ENCODE measurements at places on chromosomes 7 and 10.

DNA sequence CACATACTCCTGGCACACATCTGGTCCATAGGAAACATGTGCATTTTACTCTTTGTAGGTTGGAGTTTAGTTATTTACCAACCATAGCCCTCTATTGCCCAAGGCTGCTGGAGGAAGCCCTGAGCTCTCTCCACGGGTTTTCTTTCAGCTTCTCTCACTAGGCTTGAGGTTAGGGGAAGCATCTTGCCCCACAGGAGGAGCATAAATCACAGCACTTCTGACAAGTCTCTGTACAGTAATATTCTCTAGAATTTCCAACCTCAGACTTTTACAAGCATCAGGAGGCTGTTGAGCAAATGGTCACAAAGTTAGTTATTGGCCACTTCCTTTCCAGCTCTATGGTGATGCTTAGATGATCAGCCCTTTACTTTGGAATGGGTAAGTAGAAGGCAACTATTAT, 122.9 kb upstream of the GLI3 start:
- no peak for DNase-seq

DNA sequence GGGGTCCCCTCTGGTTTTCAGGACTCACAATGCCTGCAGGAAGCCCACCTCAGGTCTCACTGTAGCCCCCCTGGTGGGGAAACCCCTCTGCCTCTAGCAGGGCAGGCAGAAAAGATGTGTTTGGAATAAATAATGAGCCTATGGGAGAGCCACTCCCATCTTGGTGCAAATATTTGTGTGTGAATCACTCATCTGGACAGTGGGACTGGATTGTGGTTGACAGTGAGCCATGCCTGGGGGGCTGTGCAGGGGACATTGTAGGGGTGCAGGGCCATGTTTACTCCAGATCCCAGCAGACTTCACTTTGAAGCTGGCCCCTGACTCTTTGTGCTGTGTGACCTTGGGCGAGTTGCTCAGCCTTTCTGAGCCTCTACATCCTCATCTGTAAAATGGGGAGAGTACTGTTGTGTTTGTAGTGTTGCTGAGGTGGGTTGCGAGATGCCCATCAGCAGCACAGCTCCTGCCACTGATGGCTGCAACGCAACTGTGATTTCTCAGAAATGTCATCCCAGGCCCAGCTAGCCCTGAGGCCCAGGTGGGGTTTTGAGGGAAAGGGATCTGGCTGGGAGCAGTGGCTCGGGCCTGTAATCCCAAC, 20.7 kb downstream of the GTF2IRD1 start:
- DNase-seq, result peak; percentile 51

GRCh38 chr7:39621784-39622411, 1.5 kb upstream of the RALA start:
- no peak for DNase-seq

- no peak for DNase-seq
Observed at GRCh38 chr10:28363376-28363775, 60.5 kb upstream of the MPP7 start.

DNA sequence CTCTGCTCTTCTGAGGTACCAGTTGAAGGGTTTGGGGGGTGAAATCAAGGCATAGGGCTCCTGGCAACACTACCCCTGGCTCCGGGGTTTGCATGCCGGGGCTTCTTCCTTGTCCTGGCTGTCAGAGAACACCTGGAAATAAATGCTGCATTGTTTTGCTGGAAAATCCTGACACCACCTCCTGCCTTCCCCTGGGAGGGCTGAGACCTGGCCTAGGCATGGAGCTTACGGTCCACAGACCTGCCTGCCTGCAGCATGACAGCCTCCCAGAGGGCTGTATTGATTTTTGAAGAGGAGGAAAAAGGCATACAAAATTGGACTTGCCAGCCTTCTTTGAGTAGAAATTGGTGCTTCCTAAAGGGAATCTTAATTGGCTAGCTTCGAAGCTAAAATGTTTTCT, 227.1 kb downstream of the MGMT start:
- no peak for DNase-seq

DNA sequence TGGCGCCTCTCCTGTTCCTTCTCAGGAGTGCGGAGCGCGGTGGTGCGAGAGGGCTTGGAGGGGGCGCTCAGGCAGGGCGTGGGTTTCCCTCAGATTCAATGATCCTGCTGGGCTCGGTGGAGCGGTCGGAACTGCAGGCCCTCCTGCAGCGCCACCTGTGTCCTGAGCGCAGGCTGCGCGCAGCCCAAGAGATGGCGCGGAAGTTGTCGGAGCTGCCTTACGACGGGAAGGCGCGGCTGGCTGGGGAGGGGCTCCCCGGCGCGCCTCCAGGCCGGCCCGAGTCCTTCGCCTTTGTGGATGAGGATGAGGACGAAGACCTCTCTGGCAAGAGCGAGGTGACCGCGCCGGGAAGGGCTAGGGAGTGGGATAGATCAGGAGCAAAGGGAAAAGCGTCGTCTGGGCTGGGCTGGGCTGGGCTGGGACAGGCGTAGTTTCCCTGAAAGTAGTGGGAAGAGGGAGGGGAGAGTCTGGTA, 17.0 kb downstream of the FAM131B start:
- no peak for DNase-seq

GRCh38 chr10:125742465-125742864, 23.0 kb downstream of the EDRF1 start:
- DNase-seq, result no peak

DNA sequence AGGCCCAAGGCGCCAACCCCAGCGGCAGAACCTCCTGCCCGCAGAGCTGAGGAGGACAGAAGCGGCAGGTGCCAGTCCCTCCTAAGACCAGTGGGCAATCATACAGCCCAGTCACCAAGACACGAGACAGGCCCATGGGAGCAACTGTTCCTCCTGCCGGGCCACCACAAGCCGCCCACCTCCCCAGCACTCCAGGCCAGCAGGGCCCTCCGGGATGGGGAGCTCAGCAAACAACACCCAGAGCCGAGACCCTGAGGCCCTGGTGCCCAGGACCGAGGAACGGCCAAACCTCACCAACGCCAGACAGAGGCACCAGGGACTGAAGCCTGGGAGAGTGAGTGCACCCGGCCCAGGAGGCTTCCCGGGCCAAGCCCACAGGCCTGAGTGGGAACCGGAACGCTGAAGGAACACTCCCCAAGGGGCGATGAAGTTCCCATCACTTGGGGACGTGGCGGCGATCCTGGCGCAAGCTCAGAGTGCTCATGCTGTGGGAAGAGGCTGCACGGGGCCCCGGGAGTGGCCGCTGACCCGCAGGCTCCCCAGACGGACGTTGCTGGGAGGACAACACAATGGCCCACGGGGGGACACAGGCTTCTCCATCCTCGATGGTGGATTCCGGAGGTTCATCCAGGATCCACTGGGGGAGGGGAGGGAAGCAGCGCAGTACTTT, 35.1 kb downstream of the GPER1 start:
- no peak for DNase-seq

DNA sequence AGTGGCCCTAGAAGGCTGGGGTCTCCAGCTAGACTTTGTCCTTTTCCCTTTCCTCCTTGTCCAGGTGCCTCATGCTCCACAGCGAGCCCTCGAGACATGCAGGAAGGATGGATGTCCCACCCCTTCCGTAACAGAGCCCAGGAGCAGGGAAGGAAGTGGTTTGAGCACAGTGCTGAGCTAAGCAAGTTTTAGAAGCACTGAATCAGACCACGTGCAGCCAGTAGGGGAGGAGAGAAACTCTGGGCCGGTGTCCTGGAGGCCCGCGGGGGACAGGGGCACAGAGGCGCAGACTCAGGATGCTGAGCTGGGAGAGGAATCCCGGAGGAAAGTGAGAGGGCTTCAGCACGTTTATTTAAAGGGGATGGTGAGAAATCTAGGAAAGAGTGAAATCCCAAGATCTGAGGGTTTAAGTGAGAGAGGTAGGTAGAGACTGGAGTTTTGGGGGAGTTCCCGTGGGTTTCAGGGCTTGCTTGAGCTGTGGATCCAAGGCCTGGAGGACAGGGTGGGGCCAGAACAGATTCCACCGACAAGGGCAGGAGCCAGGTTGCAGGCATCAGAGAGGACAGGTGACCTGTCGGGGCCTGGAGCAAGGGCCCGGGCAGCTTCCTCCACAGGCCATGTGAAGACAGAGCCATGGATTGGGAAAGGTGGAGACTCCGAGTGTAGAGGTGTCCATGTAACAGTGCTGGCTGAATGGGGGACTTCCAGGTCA, 4.4 kb upstream of the IRF5 start:
- no peak for DNase-seq

GRCh38 chr7:48067475-48067874, 21.6 kb upstream of the UPP1 start:
- DNase-seq, result no peak
